Cortex of kidney (tissue), 1 donor: ENCODE measurements at places on chromosomes 4 and X.

DNA sequence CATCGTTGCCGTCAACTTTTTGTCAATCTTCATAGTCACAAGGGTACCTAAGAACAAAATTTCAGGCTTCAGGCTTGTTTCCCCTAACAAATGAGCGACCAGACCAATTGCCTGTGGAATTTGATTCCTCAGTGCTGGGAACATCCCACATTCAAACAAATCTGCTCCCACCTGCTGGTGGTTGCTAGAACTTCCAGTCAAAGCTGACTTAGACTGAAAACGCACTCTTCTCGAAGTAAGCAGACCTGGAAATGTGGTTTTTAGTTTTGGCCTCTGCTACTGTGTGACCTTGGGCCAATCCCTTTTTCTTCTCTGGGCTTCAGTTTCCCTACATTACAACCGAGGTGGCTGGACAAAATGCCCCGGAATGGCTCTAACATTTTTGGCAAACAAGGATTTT lies 1.8 kb upstream of the GABRQ start:
- no peak for DNase-seq

DNA sequence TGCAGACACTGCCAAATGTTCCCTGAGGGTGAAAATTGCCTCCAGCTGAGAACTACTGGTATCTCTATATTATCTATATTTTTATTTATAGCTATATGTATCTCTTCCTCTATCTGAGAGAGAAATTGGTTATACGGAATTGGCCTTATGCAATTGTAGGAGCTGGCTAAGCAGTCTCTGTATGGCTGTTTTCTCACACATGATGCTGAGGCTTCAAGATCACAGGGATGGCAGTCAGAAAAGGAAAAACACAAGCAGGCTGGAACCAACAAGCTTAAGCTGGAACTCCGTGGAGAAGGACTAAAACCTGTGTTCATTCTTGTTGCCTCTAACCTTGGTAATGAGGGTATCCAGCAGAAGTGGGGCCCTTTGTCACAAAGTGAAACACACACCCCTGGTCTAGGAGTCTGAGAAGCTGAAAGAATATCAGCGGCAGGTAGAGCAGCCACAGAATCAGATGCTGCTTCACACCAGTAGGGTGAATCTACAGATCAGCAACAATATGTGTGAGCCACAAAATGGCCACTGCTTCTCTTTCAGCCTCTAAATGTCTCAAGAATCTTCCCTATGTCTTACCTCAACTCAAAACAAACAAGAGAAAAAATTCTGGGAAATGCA lies 166.5 kb upstream of the PPP1R2C start:
- DNase-seq, result no peak

GRCh38 chr4:68871809-68872642 lies 56.2 kb downstream of the UGT2B10 start:
- no peak for DNase-seq

DNA sequence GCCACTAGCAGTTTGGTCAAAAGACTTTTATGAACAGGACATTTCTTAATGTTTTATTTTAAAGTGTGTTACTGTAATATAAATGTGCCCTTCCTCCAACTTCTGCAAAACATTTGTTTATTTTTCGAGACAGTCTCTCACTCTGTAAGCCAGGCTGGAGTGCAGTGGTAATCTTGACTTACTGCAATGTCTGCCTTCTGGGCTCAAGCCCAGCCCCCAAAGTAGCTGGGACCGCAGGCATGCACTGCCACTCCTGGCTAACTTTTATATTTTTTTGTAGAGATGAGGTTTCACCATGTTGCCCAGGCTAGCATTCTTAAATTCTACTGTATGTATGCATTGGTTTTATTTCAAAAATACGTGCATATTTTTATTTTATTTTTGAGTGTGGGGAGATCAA lies 1201.9 kb downstream of the STIM2 start:
- DNase-seq, result no peak

- no peak for DNase-seq
Observed at GRCh38 chrX:7996414-7996813, 69.2 kb upstream of the PNPLA4 start.

DNA sequence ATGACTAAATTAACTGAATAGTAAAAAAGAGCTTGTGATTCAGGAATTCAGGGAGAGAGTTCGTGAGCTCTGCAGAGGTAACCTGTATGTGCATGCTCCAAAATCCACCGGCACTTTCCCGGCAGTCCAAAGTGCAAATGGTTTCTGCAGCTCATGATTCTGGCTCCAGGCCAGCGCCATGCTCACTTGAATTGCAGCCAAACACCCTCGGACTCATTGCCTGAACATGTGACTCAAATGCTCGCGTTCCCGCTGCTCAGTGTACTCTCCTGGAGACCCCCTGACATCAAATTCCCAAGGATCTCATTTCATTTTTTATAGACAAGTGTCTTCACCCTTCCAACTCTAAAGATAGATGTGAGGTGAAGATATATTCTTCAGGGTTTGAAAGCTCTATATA lies 44.1 kb upstream of the SH3RF1 start:
- DNase-seq, result no peak

GRCh38 chr4:118823471-118823870 lies 12.5 kb downstream of the SEC24D start:
- DNase-seq, result no peak

DNA sequence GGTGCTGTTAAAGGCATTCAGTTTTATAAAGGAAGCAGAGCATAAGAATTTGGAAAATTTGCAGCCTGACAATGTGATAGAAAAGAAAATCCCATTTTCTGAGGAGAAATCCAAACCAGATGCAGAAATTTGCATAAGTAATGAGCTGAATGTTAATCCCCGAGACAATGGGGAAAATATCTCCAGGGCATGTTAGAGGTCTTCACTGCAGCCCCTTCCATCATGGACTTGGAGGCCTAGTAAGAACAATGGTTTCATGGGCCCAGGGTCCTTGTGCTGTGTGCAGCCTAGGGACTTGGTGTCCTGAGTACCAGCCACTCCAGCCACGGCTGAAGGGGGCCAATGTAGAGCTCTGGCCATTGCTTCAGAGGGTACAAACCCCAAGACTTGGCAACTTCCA lies 542.7 kb upstream of the NR3C2 start:
- DNase-seq, result no peak

DNA sequence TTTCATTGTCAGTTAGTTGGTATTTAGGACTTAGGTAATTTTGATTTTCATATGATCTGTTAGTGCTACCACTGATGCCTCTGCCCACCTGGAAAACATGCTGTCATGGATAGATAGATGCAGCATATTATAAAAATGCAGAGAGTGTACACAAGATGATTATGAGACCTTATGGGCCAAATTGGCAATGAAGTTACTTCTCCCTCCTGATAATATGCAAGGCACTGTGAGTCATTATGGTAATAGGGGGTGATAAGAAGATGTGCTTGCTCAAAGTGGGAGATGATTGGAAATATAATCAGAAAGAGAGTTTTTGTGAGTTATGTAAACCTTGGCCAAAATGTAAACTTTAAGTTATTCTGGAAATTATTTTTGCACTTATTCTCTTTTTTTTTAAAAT lies 56.6 kb upstream of the RHOH start:
- no peak for DNase-seq

GRCh38 chr4:163592212-163592611 lies 97.7 kb downstream of the TMA16 start:
- DNase-seq, result no peak

- no peak for DNase-seq
Observed at GRCh38 chr4:35364321-35364870, 879.9 kb downstream of the ARAP2 start.

DNA sequence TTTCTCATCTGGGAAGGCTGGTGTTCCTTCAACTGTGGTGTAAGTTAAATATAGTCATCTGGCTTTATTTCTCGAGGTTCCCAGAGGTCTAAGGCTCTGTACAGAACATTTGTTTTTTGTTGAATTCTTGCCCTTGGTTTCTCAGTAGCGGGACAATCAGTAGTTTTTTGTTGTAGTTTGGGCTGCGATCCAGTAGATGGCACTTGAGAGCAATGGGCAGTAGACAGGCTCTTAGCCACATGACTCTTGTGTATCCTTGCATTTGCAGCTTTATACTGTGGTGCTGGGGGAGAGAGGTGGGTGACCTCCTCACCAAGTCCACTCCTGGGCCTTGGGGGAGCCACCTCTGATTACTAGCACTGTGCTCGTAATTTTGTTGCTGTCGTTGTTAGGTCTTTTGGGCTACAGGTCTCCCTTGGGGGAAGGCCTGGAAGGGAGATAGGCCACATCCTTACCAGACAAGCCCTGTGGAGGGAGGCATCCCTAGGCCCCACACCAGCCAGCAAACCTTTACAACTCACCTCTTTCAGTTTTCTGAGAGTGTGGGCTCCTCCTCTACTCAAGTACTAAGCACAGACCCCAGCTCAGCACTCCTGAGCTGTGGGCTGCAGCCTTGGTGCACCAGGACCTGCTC lies 8.1 kb downstream of the ETDB start:
- DNase-seq, result no peak

DNA sequence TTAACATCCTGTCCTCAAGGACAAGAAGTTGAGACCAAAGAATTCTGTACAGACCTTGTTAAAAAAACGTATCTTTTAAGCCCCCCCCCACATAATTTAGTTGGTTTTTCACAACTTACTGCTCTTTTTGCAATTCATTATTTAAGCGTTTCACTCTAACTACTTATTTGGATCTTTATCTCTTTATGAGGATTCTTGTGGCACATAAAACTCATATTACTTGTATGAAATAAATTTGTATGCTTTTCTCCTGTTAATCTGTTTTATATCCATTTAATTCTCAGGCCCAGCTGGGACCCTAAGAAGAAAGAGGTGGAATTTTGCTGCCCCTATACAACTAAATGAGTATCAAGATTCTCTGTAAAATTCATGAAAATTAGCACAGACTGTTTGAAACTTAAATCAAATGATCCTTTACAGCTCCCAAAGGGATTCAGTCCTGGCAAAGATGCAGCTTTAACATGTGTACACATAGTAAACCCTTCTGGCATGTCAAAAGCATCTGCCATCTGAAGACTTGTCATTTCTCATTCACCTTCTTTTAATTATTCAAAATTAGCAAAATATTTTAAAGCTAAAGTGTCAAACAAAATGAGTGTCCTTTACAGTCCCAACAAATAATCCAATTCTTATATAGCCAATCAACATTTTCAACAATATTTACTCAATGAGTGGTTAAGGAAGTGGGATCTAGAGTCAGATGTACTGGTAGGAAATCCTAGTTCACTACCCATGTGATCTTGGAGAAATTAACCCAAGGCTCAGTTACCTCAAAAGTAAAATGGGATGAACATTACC lies 17.7 kb downstream of the ARAP2 start:
- no peak for DNase-seq

GRCh38 chrX:118569676-118570075 lies 74.1 kb downstream of the DOCK11 start:
- no peak for DNase-seq

DNA sequence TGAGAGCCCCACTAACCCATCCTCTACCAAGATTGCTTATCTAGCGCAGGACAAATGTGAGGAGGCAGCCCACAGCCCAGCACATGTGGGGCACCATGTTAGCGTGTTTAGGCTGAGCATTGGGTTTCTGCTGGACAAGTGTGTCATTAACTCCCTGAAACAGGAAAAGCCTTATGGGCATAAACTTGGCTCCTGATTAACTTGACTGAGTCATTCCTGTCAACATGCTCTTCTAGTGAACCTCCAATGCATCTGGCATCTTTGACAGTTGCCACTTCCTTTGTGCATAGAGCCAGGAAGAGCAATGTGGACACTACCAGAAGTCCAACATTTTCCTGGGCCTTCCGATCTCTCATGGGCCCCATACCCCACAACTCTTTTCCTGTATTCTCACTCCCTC lies 2.5 kb downstream of the SPIN2A start:
- DNase-seq, result no peak

DNA sequence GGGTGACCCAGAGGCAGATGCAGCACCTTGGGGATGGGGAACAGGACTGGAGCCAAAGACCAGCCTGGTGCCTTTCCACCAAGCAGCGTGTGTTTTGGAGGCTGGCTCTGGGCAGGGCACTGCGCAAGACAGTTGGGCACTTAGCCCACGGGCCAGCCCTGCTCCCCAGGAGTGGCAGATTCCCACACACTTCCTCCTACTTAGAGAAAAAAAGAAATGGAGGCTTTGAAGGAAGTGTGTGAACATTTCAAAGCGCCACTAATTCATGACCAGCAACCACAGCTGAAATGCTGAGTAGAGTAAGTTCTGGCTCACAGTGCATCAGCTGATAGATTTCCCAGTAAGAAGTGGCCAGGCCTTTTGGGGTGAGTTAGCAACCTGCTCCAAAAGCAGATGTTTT lies 54.9 kb upstream of the LGI2 start:
- no peak for DNase-seq

DNA sequence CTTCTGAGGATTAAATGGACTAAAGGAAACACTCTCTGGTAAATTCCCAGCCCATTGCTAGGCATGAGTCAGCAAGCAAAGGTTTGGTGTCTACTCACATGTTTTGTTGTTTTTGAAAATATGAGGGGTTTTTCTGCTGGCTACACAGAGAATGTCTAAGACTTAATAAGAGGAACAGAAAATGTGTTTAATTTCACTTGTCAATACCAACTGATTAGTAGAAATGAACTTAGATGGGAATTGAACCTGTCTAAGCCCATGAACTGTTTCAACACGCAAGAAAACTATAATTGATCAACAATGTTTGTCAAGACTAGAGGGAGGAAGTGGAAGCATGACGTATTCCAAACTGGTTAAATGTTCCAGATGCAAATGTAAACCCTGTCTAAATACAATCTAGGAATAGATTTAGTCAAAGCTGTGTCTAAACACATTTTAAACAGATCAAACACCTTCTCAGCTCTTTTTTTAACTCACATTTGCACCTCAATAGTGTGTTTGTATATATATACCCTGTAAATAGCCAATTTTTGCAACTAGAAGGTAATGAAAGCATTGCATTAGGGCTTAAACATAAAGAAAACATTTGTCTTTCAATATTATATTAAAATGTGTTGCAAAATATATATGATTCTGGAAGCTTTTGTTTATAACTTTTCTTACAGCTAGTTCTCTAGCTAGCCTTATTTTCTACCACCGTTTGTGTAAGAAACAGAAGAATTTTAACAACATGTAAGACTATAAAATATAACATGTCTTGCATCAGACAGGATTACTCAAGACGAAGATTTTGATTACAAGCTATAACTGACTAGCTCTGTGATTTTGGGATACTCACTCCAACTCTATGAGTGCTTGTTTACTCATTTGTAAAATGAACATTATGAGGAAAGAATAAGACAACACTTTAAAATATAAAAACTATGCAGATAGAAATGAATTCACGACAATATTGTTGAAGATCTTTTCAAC lies 607.8 kb downstream of the FSTL5 start:
- no peak for DNase-seq

DNA sequence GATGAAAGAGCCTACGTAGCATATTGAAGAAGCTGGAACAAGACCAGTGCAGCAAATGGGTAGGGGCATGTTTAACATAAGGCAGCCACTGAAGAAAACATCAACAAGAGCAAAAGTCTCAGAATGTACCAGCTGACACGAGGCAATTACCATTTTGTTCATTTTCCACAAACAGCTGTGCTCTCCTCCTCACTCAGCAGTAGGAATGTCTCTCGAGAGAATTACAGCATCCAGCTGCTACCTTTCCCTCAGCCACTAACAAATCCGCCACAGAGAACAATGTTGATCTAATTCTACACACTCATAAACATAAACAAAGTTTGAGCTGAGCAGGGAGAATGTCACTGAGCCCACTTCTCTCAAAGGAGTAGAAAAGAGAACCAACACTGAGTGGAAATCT lies 68.0 kb downstream of the OPHN1 start:
- DNase-seq, result no peak

- DNase-seq, result no peak
Observed at GRCh38 chr4:76658231-76659102, 223.4 kb downstream of the SHROOM3 start.
